Activated T-helper 1 cell treated with Interleukin-2 at 50 U/mL for 16 hours (primary cell): ENCODE measurements at places on chromosomes 2 and 18.

DNA sequence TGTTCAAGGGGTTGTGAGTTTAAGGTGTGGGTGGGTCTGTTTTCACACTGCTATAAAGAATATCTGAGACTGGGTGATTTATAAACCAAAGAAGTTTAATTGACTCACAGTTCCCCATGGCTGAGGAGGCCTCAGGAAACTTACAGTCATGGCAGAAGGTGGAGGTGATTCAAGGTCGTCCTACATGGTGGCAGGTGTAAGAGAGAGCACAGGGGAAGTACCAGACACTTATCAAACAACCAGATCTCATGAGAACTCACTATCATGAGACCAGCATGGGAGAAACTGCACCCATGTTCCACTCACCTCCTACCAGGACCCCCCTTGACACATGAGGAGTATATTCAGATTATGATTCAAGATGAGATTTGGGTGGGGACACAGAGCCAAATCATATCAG is 38.0 kb downstream of the RHBDD1 start:
- no peak for DNase-seq

GRCh38 chr2:112829961-112830681 is 6.5 kb downstream of the IL1B start:
- DNase-seq = no peak

DNA sequence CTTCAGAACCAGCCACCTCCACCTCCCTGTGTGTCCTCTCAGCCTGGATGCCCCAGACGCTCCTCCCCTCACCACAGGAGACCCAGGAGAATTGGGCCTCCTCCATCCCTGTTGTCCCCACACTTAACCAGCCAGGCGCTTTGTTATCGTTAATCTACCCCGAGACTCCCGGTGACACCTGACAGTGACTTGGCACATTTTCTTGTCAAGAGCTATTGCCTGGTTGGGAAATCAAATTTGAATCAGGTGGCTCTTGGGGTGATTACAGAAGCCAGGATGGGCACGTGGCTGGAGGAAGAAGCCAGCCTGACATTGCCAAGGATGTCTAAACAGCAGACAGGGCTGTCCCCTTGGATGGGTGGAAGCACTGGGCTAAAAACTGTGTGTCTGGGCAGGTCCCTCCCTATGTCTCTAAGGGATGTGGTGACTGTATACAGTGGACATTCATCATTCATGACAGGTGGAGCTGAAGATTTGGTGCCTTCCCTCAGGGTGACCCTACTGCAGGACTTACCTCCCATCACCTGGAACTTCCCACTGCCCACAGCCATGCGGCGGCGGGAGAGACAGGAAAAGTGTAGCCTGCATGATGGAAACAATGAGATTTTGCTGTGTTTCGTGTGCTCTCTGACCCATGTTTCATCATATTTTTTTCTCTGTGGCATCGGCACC is 157.2 kb upstream of the CAPN13 start:
- no peak for DNase-seq

- no peak for DNase-seq
Measured at GRCh38 chr18:48308027-48308635, 101.1 kb downstream of the ZBTB7C start.

- no peak for DNase-seq
Measured at GRCh38 chr2:171807831-171808393, 86.1 kb downstream of the SLC25A12 start.

- DNase-seq = no peak
Measured at GRCh38 chr2:200128296-200128695, 172.9 kb downstream of the MAIP1 start.

GRCh38 chr2:217527590-217528202 is 475.1 kb downstream of the TNS1 start:
- no peak for DNase-seq

DNA sequence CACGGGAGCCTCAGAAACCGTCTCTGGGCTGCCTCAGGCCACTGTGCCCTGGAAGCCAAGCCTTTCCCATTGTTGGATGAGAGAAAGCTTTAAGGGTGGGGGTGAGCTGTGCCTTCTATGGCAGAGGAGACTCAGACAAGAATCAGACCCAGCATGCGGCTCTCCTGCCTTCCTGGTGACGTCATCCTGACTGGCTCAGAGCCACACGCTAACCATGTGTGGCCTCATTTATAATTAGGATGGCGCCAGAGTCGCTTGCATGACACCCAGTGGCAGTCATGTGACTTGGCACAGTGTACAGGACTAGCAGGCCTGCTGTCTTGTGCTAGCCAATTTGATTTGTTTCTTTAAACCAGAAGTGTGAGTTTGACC is 99.1 kb downstream of the SH3BP4 start:
- no peak for DNase-seq

DNA sequence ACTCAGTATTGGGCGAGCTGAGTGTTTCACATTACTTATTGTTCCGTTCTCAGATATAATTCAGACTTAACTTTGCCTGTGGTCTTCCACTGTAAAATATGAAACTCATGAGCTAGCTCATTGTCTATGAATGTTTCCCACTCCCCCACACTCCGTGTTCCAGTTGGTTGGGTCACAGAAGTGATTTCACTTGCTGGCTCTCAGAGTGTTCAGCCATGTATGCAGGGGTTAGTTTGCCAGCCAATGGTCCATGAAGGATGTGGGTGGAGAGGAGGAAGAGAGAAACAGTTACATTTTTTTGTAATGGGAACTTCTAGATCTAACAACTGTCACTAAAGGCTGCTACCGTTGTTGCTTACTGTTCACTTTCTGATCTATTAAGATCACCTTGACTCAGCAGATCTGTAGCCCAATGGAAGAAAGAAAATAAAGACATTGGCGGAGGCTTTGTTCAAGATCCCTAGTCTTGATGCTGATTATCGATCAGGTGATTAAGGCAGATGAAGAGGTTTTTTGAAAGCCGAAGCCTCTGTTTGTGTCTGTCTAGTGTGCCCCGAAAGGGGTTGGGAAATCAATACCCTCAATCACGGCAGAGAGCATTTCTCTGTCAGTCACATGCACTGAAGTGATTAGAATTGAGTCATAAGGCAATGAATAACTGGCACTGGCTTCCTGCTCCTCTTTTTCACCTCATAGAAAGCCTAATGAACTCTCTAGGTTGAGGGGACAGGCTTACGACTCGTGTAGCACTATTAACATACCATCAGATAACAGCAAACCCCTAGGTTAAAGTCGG is 279.7 kb upstream of the FIGN start:
- no peak for DNase-seq

DNA sequence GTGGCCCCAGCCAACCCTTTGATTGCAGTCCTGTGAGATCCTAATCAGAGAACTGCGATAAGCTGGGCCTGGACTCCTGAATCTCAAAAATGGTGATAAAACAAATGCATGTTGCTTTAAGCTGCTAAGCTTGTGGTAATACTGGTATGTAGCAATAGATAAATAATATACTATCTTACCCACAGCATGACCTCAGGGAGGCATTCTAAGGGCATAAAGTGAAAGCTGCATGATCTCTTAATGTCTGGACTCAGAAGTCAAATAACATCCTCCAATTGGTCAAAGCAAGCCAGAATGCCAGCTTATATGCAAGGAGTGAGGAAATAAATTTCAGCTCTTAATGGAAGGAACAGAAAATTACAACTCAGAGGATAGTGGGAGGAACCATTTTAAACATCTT is 246.1 kb downstream of the FSIP2 start:
- no peak for DNase-seq

- no peak for DNase-seq
Measured at GRCh38 chr2:118269408-118270051, 181.3 kb downstream of the INSIG2 start.

DNA sequence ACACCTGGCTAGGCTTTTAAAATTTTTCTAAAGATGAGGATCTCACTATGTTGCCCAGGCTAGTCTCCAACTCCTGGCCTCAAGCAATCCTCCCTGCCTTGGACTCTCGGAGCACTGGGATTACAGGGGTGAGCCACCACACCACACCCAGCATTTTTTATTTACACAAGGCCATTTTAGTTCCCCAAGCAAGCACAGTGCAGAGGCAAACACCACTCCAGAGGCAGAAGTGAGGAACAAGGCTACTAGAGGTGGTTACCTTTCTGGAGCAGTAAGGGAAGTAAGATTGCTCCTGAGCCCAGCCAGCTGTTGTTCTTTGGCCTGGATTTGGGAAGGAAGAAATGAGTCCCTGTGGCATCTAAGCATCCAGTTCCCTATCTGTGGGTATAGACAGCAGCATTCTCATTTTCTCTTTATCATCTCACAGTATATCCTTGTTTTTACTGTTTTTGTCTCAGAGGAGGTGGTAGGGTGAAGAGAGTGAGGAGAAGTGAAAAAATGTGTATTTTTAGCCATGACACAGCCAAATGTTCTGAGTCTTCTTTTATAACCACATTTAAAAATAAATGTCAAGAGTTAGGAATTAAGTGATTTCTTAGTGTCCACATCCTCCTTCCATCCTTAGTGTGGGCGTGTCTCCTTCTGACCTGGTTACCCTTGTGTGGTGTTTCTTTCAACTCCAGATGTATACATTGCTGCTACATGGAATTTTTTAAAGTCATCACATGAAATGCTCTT is 10.5 kb upstream of the TTC39C start:
- no peak for DNase-seq

DNA sequence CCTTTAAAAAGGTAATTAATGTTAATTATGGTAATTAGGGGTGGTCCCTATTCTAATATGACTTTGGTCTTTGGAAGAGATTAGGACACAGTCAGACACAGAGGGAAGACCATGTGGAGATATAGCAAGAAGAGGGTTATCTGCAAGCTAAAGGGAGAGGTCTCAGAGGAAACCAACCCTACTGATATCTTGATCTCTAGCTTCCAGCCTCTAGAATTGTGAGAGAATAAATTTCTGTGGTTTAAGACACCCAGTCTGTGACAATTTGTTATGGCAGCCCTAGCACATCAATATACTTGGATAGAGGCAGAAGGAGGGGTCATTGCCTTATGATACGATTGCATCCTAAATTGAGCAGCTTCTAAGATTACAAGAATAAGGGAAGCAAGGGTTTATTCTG is 21.3 kb upstream of the NT5C1B start:
- DNase-seq = no peak

DNA sequence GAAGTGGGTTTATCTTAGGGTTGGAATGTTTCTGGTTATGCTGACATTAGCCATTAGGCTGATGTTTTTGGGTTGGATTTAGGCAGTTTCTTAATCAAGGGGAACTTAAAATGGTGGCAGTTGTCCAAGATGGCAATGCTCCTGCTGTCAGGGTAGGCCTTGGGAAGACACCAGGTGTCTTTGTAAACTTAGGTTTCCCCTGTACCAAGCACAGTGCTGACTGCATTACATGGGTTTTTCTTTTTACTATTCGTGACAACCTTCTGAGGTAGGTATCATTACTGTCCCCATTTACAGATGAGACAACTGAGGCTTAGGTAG is 528 bp upstream of the ATG16L1 start:
- no peak for DNase-seq

DNA sequence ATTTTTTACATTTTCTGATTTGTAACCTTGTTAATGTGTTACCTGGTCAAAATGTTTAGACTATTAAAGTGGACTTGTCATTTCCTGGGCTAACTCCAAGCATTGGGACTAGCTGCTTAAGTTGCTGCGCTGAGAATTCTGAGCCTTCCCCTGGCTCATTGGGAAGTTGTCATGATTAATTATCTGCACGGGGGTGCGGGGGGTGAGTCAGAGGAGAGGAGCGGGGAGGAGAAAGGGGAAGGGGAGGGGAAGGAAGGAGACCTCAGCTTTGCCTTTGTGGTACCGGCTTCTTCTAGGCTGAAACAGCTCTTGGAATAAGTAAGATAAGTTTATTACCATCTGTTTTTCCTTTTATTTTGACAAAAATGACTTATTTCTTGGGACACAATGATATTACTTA is 52.9 kb upstream of the APCDD1 start:
- DNase-seq = no peak

GRCh38 chr2:99140056-99140859 is 1.2 kb upstream of the C2orf15 start:
- no peak for DNase-seq

DNA sequence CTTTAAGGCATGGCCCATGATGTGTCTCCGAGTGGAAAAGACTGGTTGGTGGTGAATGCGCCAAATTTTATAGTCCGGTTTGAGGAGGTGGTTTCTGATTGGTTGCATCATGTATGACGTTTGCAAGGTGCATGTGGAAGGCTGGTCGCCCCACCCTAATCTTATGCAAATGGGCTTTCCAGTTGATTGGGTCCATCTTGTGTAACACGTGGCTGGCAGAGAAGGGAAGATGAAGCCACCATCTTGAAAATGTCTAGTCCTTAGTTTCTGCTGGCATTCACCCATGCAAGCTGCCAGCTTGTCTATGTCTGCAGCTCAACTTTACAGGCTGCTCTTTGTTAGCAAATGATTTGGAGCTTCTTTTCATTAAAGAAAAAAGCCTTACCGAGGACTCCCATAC is 132.2 kb downstream of the PIK3C3 start:
- DNase-seq = no peak

DNA sequence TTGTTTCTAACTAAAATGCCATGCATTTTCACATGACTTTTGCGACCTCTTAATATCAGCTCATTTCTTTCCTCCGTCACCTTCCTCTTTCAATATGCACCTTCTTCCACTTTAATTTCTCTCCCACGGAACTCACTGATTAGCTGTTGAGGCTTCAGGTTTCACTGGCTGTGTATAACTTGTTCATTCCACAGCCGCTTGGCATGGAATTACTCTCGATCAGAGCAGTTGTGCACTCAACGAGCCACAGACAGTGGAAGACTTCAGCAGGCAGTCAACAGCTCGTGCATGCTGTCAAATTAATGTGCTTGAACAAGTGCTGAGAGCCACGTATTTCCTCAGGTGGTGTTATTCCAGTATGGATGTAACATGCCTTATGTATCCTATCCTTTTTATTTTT is 491.2 kb upstream of the DDX18 start:
- DNase-seq = no peak

DNA sequence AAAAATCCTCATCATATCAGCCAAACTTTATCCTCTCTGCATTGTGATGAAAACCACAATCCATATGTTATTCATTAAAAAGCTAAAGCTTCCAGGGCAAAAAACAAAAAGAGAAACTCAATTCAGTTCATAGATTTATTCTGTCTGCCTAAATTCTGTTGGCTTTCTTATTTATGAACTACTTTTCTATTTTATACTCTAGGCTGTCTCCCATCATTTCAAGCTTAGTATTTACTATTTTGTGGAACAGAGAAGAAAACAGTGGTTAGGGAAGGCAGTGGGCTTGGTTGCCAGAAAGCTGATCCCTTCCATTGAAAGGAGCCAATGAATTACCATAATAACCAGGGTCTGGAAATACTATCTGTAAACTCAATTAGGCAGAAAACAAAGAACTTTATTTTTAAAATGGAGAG is 71.8 kb downstream of the RAPH1 start:
- DNase-seq = no peak

GRCh38 chr18:80167931-80168330 is 58.9 kb downstream of the ADNP2 start:
- no peak for DNase-seq
